ENCODE measurements at places on chromosomes 5 and 9.

- no peak for DNase-seq
These were observed 39.9 kb downstream of the ATG10 start for GRCh38 chr5:82011761-82012160.

- DNase-seq, result no peak
These were observed 191.0 kb downstream of the GLIS3 start for GRCh38 chr9:4108754-4109465.

- DNase-seq, result no peak
These were observed 98.2 kb downstream of the TAF11L14 start for GRCh38 chr5:17732351-17732923.

DNA sequence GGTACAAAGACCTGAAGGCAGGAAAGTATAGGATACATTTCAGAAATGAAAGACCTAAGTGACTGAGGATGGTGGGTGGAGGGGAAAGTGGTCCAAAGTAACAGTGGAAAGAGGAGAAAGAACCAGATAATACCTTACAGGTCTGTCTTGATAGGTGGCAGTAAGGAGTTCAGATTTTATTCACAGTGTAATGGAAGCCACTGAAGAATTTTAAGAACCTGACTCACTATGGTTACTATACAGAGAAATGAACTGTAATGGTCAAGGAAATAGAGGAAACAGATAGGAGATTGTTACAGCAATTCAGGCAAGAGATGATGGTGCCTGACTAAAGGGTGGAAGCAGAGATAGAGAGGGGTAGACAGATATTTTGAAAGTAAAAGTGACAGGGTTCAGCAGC, 46.5 kb downstream of the EPB41L4A start:
- no peak for DNase-seq

DNA sequence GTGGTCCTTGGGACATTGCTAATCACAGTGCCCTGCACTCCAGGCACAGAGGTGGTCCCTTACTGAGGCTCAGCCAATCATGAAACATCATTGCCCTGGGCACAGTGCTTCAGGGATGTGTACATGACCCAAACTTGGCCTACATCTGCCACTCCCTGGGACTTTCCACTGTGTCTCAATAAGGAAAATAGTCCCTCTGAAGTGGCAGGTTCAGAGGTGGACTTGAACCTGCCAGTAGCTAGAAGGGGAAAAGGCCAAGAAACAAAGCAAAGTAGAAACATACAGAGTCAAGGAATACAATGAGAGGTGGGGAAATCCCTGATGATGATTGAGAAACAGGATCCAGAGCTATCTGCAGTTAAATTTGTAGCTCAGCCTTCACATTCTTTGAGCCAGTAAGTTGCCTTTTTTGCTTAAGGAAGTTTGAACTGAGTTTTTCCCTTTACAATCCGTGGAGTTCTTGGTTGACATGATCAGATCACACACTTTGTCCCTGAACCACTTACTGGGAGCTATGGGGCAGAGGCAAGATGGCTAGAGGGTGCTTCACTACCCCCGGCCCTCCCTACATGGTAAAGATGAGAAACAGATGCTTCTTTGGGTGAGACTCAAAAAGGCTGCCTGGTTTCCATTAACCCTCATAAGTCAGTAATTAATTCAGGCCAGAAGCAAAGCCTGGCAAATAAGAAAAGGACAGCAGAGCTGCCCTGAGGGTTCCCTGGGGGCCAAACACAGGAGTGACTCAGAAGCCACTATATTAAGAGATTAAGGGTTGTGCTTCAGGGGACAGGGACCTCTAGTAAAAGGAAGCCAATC, 57.6 kb downstream of the SH3TC2 start:
- peak; percentile 25 for DNase-seq

DNA sequence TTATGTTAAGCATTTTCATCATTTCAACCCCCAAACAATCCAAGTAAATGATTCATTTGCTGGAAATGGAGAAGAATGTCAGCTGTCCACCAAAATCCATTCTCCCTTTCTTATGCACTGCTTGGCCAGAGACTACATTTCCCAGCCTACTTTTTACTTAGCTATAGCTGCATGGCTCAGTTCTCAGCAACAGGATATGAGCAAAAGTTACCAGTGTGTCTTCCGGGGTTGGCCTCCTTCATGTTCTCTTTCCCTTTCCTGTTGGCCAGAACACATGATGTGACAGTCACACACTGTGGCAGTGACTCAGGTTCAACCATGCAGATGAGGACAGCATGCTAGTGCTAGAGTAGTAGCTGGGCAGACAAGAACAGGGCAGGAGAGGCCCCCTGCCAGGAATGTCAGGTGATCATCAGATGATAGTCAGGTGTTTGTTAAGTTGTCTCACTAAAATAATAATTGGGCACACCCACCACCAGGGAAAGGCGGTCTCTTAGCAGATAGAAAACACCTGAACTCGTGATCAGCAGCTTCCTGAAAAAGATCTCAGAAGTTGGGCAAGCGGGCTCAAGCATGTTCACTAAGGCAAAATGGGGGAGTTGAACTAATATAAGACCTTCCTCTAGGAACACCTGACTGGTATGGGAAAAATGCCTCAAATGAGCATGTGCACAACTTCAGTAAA, 12.2 kb downstream of the GPR150 start:
- DNase-seq, result no peak

GRCh38 chr5:10863763-10864383, 102.8 kb upstream of the DAP start:
- DNase-seq, result peak; percentile 61

GRCh38 chr5:89707891-89708290, 701.7 kb downstream of the CETN3 start:
- DNase-seq, result no peak

GRCh38 chr5:132446621-132447020, 44.0 kb downstream of the IRF1 start:
- peak; percentile 71 for DNase-seq

DNA sequence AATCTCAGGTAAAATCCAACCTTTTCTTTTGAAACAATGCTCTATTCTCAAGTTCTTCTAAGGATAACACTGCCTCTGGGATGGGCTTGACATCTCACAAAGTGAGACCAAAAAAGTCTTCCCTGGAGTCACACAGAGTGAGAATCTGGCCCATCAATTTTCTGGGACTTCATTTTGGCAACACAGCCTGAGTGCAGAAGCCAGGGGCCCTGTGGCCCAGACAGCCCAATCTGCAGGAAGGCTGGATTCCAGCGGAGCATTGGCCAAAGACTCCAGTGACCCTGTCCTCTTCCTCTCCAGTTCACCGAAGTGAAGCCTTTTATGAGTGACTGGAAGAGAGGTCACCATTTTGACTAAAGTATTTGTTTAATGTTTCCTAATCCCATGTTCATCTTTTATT, 105.1 kb downstream of the PLK2 start:
- no peak for DNase-seq
